A549 treated with ZK216348 at 1 μM for 4 hours (cell line): ENCODE measurements at places on chromosomes 6 and 20. TPM values are rescaled to one million over a fixed set of nuclear protein-coding genes. Genes with fewer than 3 reads are reported as not detected.

The LY6G6C gene
- 0.20 to 0.42 TPM (median 0.29 TPM) in 3 of 5 replicates, not detected in the others for total RNA-seq

The CPXM1 gene
- not detected in 5 replicates for total RNA-seq

The PRRT1 gene
- 0.47 to 0.95 TPM (median 0.68 TPM) in 5 replicates for total RNA-seq

The DEFB124 gene
- not detected in 5 replicates for total RNA-seq

The DEFB132 gene
- total RNA-seq = not detected in 5 replicates

The DOK5 gene
- not detected in 5 replicates for total RNA-seq

The NNAT gene
- total RNA-seq = not detected in 5 replicates

The C6orf58 gene
- 0.22 TPM in 1 of 5 replicates, not detected in the others for total RNA-seq

The FOXQ1 gene
- total RNA-seq = 4.6 to 7.1 TPM (median 5.0 TPM) in 5 replicates

The COL9A1 gene
- total RNA-seq = 0.19 TPM in 1 of 5 replicates, not detected in the others

The TOX2 gene
- total RNA-seq = 8.6 to 13.1 TPM (median 11.3 TPM) in 5 replicates
